ENCODE measurements at places on chromosomes 12 and 14.
A peak's percentile ranks its signal among the peaks of the same experiment; 100 is the strongest.

DNA sequence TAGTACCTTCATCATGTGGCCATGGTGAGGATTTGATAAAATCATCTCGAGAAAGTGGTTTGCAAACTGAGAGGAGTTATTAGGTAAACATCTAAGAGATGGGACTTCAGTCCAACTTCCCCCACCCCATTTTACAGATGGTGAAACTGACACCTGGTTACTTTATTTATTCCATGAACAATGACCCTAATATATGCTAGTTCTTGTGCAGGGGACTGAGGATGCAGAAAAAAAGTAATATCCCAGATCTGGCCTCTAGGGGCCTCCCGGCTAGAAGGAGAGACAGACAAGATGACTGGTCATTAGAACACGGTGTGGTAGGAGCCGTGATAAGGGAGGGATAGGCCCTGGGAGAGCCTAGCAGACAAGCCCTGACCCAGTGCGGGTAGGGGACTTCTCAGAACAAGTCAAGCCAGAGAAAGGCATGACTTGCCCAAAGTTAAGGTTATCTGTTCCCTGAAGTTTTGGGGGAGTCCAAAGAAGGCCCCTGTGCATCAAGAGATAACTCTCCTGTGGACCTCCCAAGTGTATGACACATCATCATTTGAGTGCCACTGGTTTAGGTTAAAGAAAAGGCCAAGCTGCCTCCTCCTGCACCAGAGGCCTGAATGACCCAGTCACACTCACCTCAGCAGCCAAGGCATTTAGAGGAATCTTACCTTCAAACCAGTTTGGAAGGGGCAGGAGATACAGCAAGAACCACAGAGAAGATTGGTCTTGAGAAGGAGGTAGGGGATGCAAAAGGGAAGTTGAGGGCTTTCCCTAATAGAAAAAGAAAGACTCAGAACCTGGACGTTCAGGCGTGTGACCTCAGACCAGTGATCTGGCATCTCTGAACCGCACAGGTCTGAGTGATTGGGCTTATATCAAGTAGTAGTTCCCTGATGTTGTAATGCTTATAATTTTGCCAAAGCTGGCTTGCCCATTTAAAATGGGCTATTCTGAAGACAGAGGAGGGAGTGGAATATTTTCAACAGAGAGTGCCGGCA lies 1.6 kb downstream of the CMKLR1 start:
- peak; percentile 14 for DNase-seq

GRCh38 chr12:43832463-43833168 lies 3.3 kb upstream of the TMEM117 start:
- no peak for DNase-seq

DNA sequence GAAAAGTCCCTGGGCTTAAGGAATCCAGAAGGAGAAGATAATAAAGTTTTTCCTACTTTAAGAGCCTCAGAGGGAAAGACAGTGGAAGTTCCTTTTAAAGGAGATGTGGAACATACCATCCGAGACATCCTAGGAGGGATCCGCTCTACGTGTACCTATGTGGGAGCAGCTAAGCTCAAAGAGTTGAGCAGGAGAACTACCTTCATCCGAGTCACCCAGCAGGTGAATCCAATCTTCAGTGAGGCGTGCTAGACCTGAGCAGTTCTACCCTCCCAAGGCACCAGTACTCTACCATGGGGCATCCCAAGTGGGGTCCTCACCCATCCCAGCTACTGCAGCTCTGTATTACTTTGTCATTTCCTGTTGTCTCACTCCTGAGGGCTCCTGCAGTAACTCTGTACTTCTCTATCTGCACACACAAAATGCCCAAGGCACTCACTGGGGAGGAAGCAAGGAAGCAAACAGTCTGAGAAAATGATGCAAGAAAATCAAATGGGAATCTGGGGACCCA lies 3.8 kb downstream of the TINF2 start:
- no peak for DNase-seq

DNA sequence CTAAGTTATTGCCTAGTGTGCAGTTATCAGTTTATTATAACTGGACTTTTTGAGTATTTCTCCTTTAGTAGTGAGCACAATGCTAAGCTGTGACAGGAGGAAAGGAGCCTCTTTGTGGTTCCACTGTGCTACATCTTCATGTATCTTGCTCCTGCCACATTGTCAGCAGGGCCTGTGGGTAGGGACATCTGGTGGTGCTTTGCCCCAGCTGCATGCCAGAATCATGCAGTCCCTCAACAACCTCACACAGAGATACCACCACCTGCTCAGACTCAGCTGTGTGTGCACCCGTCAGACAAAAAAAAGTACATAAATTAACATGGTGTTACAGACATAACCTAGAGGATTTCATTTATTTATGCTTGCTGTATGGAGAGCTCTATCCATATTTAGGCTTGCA lies 51.1 kb downstream of the MIS18BP1 start:
- DNase-seq = no peak

DNA sequence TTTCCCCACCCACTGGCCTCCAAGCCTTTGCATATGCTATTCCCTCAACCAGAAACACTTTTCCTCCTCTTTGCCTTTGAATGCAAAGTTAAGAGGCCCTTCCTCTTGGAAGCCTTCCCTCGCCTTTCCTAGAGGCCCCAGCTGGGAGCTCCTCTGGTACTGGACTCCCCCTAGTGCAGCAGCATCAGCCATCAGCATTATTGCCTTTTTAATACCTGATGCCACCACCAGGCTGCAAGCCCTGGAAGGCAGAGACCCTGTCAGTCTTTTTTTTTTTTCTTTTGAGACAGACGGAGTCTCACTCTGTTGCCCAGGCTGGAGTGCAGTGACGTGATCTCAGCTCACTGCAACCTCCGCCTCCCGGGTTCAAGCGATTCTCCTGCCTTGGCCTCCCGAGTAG lies 19.1 kb upstream of the PLA2G1B start:
- no peak for DNase-seq

DNA sequence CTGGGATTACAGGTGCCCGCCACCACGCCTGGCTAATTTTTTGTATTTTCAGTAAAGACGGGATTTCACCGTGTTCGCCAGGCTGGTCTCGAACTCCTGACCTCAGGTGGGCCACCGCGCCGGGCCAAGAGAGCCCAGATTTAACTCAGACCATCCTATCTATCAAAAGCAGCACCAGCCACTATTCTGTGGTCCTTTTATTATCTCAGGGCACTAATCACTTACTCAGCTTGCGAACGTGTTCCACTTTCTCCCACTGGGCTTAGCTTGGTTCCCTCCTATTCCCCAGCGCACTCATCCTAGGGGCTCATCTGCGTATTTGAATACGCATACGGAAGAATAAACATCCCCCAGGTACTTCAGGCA lies 16.2 kb upstream of the AACS start:
- DNase-seq = no peak

DNA sequence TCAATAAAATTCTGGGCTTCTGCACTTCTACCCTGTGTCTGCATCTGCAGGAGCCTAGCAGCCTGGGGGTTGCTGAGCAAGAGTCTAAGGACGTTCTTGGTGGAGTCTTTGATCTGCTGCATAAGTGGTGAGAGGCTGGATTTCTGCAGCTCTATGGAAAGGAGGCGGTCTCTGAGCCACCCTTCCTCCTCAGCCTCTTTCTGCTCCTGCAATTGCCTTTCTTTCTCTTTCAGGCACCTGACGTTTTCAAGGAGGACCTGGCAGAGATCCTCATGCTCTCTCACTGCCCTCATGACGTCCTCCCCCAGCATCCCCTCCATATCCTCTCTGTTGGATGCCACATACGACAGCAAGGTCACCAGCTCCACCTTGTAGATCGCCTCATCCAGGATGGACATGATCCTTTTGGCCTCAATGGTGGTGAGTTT lies 13.6 kb upstream of the TPCN1 start:
- no peak for DNase-seq

DNA sequence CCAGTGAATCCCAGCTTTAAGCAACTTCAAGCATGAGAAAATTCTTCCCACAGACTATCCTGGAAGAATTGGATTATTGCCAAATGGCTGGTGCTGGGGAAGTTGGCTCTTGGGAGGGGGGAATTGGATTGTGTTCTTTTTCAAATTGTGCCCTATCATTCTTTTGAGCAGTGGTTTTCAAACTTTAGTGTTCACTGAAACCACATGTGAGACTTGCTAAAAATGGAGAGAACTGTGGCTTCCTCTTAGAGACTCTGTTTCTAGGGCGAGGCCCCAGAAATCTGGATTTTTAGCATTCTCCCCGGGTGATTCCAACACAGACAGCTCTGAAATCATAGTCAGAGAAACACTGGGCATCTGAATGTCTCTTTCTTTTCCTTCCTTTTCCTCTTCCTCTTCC lies 14.3 kb upstream of the OTUB2 start:
- peak; percentile 22 for DNase-seq

All from NCI-H446 (cell line).